ENCODE measurements at places on chromosomes 11 and 22. TPM values are rescaled to one million over a fixed set of nuclear protein-coding genes. Genes with fewer than 3 reads are reported as not detected.

- DNase-seq = no peak
Observed at GRCh38 chr11:102421261-102421660, 31.3 kb downstream of the TMEM123 start.

- DNase-seq = peak; percentile 76
Observed at GRCh38 chr11:66868726-66869566, 12.1 kb downstream of the LRFN4 start.

DNA sequence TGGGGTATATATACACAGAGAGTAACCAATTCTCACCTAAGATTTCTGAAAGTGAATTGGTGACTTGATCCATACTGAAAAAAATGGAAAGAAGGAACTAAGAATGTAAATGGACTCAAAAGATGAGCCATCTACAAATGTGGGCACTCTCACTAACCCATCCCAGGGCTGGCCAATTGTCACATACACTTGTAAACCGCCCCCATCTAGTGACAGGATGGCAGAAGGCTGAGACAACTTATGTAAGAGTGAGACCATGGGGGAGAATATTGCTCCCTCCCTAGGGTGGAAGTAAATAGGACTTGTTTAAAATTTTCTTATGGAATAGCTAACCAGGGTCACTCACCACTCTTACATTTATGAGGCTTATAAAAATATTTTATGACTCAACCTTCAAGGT, 377.1 kb upstream of the ISX start:
- DNase-seq = no peak

DNA sequence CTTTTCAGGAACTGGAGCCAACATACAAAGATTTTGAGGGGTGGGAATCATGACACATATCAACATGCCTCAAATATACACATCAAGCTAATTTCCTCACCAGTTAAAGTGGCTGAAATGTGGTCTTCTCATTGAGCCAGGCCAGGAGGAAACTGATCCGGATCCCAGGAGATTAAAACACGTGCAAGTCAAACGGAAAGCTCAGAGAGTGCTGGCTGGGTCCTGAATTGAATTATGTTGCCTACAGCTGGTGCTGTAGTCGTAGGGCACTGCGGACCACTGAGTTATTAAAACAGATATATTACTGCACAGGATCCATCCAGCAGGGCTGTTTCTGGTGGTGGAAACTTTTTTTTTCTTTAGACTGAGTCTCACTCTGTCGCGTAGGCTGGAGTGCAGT, 14.1 kb upstream of the WNT7B start:
- no peak for DNase-seq

DNA sequence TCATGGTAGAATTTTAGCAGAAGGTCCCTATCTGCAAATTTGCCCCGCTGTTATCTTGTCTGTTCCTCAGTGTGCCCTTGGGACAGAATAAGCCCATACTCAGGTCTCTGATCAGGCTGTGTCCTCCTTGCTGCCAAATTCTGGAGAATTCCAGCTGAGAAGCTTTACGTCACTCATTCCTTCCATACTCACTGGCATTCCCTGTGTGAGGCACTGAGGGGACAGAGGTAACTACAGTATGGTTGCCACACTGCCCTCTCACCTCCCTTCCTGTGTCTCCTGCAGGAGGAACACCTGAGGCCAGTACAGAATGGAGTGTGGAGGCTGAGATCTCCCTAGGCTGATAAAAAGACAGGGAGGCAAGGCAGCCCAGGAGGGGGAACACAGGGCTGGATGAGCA, 31.5 kb downstream of the SHISA8 start:
- no peak for DNase-seq

- DNase-seq = no peak
Observed at GRCh38 chr11:117731722-117732290, 65.2 kb downstream of the DSCAML1 start.

GRCh38 chr11:121618516-121618915, 165.7 kb upstream of the SORL1-AS1 start:
- DNase-seq = no peak

DNA sequence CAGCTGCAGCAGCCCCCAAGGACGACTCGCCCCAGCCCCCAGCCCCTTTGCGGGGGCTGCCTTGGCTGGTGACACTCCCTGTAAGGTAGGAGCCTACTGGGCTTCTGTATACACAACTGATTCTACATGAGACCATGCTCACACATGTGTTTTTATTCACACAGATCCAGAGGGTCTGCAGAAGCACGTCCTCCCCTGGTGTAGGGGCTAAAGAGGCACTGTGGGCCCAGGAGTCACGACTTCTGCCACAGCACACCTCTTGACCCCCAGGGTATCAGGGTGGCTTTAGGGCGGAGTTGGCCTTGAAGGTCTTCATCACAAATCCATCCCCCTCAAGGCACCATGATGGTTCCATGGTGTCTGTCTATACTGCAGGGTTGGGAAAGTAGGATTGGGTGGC, 931.2 kb downstream of the TBC1D22A start:
- no peak for DNase-seq

GRCh38 chr22:49380095-49380827, 447.4 kb downstream of the BRD1 start:
- DNase-seq = no peak

DNA sequence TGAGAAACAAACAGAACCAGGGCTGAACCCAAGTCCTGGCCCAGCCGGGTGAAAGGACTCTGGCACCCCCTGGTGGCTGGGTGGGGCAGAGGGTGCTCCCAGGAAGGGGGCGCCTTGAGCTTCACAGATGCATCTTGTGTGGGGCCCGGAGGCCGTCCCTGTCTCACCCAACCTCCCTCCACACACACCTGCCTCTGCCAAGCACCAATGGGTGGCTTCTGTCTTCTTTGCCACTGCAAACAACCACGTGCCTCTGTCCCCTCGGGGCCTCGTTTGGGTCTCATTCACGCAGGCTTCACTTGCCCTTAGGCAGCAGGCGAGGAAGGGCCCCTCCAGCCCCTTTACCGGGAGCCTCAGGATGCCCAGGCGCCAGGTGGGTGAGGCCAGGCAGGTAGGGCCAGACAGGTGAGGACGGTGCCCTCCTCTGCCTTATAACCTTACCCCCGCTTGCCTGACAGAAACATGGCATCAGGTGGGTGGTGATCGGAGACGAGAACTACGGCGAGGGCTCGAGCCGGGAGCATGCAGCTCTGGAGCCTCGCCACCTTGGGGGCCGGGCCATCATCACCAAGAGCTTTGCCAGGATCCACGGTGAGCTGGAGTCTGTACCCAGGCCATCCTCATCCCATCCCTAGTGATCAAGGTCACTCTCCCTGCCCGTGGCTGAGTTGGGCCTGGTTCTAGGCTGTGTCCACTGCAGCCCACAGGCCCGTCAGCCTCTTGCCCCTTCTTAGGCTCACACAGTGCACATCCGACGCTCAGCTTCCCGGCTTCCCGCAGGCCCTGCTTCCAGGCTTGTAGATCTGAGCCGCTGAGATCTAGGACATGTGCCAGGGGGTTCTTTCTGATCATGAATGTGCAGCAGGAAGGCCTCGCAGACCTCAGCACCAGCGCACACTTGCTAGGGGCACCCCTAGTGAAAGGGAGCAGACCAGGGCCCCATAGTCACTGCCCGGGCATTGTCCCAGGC, 17.2 kb downstream of the POLR3H start:
- DNase-seq = peak; percentile 48

DNA sequence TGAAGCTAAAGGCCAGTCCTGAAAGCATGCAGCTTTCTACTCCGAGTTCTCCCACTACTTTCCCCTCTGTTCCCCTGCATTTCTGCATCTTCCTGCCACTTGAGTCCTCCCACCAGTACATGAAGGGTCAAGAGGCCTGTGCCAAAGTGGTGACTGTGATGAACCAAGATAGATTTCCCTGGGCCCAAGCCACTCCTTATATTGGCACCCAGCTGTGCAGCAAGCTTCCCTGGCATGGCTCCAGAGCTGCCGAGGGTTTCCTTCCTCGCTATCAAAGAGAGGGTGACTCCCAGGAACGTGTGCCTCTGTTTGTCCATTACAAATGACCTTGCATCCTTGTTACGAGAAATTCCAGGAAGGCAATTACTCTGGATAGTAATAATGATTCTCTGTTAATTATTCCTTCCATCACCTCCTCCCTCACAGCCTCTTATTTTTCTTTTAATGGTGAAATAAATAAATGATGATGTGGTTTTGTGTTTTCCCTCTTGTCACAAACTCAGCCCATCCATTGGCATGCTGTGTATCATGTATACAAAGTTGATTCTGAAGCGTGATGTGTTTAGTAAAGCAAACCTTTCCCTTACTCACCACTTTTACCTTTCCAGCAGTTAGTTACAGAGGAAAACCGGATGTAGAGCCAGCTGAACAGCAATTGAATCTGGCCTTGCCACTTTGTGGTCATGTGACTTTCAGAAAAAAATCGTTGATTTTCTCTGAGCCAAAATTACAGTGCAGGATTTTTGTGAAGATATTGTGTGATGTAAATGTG, 8.3 kb downstream of the SRSF8 start:
- no peak for DNase-seq

DNA sequence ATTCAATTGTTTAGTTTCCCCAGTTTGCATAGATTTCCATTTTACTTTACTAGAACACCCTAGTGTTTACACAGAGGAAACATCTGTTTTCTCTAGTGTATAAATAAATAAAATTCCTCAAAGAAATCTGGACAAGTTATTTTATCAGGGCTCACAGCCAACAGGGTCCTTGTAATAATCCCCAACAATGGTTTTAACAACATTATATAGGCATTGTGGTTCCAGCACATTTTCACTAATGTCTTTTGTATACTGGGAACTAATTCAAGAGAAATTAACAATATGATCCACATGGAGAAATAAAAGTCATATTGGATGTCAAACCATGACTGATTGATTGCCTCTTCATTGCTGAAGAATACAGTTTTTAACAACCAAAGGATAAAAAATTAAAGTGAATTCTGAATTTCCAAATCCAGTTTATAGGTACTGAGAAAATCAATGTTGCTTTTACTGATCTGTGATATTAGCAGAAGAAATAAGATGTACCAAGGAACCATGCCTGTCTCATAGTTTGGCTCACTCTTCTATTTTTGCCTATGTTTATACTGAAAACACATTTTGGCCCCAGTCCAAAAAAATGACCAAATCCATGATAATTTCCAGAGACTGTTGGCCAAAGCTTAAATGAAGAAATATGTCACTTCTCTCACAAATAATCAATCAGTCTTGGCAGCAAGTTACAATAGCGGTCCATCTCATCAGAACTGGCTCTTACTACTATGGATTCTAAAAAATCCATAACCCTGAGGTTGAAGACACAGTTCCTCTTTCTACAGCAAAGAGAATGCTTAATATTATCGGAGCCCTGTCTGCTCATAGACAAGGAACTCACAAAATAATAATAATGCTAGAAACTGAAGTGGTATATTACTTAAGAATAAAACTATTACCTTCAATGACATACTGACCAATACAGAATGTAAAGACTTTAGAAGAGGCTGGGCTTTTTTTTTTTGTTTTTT, 1.4 kb upstream of the MS4A13 start:
- no peak for DNase-seq

DNA sequence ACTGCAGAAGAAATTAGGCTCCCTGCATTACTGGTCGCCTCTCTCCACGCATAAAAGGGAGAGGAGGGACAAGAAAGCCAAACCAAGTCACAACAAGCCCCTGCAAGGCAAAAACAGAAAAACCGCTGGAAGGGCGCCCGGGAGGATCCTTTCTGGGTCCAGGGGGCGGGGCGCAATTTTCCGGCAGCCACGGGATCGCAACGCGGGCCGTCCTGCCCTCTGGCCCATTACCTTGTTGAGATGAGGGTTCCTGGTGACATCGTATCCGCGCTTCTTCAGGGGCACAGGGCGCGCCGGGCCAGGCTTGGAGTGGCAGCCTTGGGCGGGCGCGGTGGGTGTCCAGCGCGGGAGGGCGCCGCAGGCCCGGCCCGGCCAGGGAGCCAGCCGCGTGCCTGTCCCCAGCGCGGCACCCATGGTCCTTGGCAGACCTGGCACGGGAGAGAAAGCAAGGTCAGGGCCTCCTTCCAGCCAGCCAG, 847 bp downstream of the ME3 start:
- peak; percentile 51 for DNase-seq

- DNase-seq = no peak
Observed at GRCh38 chr11:14390669-14391068, 31.7 kb upstream of the RRAS2 start.

- DNase-seq = no peak
Observed at GRCh38 chr11:74253361-74253760, 58.1 kb downstream of the P4HA3 start.

GRCh38 chr22:46590334-46590733, 29.9 kb upstream of the GRAMD4 start:
- DNase-seq = peak; percentile 5

DNA sequence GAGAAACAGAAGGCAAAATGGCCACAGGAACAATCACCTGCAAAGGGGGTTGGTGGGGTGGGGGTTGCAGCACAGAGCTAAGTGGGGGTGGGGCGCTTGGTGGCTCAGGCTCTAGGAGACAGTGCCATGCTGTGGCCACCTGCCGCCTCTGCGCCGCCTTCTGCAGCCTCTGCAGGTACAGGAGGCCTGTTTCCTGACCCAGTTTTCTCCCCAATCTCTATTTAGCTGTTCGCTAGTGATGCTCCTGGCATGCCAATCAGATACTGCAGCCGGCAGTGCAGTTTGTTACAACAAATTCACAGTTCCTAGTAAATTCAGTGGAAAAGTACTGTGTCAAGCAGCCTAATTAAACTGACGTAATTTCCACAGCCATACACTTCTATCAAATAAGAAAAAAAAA, 106.4 kb downstream of the SERGEF start:
- peak; percentile 23 for DNase-seq

GRCh38 chr22:36562261-36562835, 33.4 kb upstream of the EIF3D start:
- no peak for DNase-seq

DNA sequence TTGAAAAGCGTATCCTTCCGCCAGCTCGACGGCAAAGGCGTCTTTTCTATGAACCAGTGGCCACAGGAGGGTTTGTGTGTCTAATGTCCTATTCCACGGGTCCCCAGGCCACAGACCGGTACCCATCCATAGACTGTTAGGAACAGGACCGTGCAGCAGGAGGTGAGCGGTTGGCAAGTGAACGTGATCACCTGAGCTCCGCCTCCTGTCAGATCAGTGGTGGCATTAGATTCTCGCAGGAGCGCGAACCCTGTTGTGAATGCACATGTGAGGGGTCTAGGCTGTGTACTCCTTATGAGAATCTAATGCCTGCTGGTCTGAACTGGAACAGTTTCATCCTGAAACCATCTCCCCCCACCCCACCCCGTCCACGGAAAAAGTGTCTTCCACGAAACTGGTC, 62.7 kb upstream of the KCNQ1OT1 start:
- DNase-seq = no peak

- DNase-seq = no peak
Observed at GRCh38 chr11:18768978-18769377, 22.6 kb downstream of the PTPN5 start.

GRCh38 chr11:45768486-45768885, 36.5 kb upstream of the SLC35C1 start:
- DNase-seq = no peak

- DNase-seq = no peak
Observed at GRCh38 chr22:26492220-26492619, 8.5 kb downstream of the SRRD start.

GRCh38 chr11:114259124-114259526, 37.1 kb upstream of the NNMT start:
- DNase-seq = no peak

- DNase-seq = no peak
Observed at GRCh38 chr11:2142300-2142759, 3.1 kb upstream of the IGF2 start.

GRCh38 chr22:41308544-41308947, 7.2 kb downstream of the ZC3H7B start:
- DNase-seq = peak; percentile 75

GRCh38 chr22:39498368-39498767, 3.7 kb upstream of the MIEF1 start:
- DNase-seq = no peak

PATE2 gene
- not detected for total RNA-seq

ALDH3B1 gene
- total RNA-seq = 11.7 TPM

SYT9 gene
- 1.3 TPM for total RNA-seq

GDPD4 gene
- 0.47 TPM for total RNA-seq

All from hepatocyte (in vitro differentiated cells).